ENCODE measurements at places on chromosomes 7 and 10. TPM values are rescaled to one million over a fixed set of nuclear protein-coding genes. Genes with fewer than 3 reads are reported as not detected.

Gene SPDYE18
- 0.56 TPM for total RNA-seq

Gene LBX1
- not detected for total RNA-seq

Gene EBF3
- 1.7 TPM for total RNA-seq

Gene BTRC
- total RNA-seq = 11.8 TPM

Gene MKI67
- total RNA-seq = 15.7 TPM

Gene ACTR3C
- total RNA-seq = not detected

Gene GNGT1
- total RNA-seq = not detected

Gene TAF6
- 25.1 TPM for total RNA-seq

Gene ASAH2
- total RNA-seq = 0.26 TPM

Gene FAM204A
- 47.2 TPM for total RNA-seq

Gene NUP42
- 23.6 TPM for total RNA-seq

Gene FAM131B
- 1.6 TPM for total RNA-seq

Gene CHST3
- 46.1 TPM for total RNA-seq

Gene SMKR1
- total RNA-seq = not detected

Gene COL26A1
- total RNA-seq = 0.12 TPM

All from aortic smooth muscle cell (primary cell).